Renal cortex interstitium (tissue), 15 donors: ENCODE measurements at places on chromosomes 5 and 9.

DNA sequence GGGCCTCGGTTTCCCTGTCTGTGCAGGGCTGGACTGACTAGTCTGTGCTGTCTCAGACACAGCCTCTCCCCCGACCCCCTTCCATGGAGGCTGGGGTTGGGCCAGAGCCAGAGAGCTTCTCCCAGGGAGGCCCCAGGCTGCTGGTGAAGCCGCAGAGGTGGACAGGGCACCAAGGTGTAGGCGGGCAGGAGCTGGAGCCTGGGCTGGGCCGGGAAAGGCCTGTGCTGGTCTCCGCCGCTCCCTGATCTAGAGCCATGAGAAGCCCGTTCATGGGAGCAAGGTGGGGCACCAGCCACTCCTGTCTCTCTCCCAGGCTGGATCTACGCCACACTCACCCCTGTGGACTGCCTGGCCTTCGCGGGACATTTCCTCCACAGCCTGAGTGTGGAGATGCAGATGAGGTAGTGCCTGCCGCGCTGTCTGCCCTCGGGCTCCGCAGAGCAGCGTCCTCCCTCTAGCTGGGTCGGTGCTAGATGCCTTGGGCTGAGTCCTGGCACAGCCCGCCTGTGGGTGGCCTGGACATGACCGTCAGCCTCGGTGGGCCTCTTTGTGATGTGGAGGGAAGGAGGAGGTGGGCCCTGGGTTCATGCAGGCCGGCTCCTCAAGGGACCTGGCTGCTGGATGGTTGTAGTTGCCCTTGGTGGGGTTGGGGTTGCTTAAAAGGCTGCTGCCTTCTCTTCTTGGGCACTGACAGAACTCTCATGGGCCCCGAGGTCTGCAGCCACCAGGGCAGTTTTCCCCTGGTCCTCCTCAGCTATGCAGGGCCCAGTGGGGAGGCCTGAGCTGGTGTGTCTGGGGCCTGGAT is 79.4 kb downstream of the PHF2 start:
- DNase-seq = no peak

DNA sequence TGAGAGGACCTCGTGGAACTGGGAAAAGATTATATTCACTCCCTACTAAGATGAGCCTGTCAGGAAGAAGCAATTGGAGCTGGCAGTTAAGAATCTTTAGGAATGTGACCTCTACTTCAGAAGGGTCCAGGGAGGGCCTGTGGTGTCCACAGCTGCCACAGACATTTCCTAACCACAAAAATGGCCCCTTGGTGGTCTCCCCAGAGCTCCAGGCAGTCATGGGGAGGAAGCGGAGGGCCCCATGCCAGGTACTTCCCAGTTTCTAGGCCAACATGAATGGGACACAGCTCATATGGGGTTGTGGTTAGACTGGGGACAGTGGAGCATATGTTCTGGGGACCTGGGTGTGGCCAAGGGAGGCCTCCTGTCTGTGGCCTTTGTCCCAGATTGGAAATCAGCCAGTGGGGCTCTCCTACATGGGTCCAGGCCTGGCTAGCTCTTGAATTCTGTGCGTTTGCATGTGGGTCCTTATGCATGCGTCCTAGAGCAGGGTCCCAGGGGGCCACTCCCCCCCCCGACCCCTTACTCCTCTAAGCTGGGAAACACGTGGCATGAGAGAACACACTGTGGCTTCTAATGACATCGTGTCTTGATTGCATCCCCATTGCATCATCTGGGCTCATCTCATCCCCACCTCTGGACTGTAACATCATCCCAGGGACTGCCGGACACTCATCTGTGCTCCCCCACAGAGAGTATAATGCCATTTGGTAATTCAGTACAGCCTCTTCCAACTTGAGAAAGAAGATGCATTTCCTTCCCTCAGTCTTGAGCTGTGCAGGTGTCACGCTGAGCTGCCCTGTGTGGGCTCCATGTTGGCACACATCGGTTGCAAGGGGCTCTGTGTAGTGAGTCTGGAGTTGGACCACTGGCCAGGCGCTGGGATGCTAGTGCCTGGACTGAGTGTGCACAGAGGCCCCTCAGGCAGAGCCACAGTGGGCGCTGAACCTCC is 31.3 kb downstream of the IRF1 start:
- DNase-seq = no peak

DNA sequence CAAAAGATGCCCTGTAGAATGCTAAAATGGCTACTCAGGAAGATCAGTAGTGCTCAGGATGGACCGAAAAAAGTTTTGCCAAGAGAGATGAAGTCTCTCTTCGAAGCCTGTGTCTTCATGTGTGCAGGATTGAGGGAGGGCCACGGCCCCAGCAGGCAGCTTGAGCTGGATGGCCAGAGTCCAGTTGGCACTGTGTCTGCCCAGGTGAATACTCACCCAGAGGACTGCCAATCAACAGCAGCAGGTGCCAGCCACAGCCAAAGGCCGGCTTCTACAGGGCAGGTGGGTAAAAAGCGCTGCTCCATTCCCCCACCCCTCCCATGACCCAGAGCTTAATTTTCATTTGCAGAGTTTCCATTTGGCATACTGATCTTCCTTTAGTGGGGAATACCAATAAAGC is 287.9 kb upstream of the ZNF608 start:
- no peak for DNase-seq

DNA sequence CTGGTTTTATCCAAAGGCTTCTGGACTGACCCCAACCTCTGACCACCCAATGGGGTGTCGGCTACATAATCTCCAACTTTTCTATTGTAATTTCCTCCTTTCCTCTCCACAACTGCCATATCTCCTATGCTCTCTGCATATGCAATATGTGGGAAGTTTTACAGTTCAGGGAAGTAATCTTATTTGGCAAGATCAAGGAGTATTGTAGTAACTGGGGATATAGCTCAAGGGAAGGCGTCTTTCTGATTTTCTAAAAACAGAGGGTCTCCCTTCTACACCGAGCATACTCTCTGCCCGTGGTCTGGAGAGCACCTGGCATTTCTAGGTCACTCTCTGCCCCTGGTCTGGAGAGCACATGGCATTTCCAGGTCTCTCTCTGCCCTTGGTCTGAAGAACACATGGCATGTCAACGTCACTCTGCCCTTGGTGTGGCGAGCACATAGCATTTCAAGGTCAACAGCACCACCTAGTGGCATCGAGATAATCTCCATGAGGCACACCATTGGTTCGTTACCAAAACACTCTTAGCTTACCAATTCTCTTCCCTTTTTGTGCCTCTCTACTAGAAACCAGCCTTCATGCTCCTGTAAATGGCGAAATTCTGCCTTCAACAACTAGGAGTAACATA is 616.4 kb upstream of the NUDT12 start:
- no peak for DNase-seq

GRCh38 chr5:135678640-135679268 is 100.0 kb upstream of the CXCL14 start:
- DNase-seq = no peak

- DNase-seq = no peak
Observed at GRCh38 chr9:33765411-33765810, 29.9 kb upstream of the PRSS3 start.

- no peak for DNase-seq
Observed at GRCh38 chr9:136105398-136106135, 10.5 kb upstream of the NACC2 start.

DNA sequence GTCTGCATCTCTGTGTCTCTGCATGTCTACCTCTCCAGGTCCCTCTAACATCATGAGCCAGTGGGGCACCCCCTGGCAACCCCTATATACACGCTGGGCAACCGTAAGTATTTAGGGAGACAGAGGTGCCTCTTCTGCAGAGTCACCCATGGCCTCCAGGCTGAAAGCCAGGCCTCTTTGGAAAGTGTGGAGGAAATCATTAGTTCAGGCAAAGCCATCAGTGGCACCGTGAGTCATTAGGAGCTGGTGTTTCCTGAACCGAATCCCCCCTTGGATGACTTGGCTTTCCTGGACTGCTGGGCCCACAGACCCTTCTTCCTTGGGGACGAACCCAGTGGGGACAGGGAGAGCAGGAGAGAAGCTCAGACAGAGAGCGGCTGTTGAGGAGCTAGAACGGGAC is 174.8 kb downstream of the OLFM1 start:
- DNase-seq = no peak

GRCh38 chr5:113273948-113274347 is 160.8 kb downstream of the TSSK1B start:
- DNase-seq = no peak

GRCh38 chr5:178590141-178590923 is at the start of gene COL23A1:
TSS of gene COL23A1 (minus strand) at chr5:178590393.
- DNase-seq = no peak

GRCh38 chr5:59133764-59134261 is 550.9 kb downstream of the RAB3C start:
- DNase-seq = no peak

GRCh38 chr9:112532427-112532826 is 45.8 kb downstream of the KIAA1958 start:
- no peak for DNase-seq

DNA sequence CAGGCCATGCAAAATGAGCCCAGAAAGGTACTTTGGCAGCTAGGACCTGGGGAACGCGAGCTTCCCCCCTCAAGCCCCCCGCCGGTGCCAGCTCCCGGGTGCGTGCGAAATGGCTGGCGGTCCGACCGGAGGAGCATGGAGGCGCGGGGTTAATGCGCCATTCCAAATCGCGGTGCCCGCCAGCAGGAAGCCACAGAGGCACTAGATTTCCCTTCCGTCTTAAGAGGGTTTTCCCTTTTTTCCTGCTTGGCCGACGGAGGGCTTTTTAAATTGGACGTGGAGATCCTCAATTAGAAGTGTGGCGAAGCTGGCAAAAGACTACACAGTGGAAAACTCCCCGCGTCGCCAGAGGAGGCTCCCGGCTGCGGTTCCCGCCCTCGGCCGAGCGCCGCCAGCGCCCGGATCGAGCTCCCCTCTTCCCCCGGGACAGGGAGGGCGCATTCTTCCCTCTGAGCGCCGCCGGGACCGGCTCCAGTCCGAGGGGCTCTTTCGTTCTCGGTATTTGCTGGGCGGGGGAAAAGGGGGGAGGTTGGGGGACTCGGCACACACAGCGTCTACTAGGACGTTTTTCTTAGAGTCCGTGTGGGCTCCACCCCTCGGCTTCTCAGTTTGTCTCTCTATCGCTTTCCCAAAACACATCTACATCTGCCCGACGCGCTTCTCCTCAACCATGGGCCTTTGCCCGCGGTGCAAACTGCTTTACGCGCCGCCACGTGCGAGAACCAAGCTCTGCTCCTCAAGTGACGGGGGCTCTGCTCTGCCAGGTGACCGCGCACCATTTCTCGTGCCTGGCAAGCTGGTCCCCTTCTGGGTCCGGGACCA is 3.0 kb downstream of the GDNF start:
- no peak for DNase-seq

GRCh38 chr9:101442318-101442717 is 6.7 kb upstream of the ALDOB start:
- DNase-seq = no peak

- DNase-seq = peak; percentile 55
Observed at GRCh38 chr5:74272024-74272775, 368.3 kb downstream of the ENC1 start.

DNA sequence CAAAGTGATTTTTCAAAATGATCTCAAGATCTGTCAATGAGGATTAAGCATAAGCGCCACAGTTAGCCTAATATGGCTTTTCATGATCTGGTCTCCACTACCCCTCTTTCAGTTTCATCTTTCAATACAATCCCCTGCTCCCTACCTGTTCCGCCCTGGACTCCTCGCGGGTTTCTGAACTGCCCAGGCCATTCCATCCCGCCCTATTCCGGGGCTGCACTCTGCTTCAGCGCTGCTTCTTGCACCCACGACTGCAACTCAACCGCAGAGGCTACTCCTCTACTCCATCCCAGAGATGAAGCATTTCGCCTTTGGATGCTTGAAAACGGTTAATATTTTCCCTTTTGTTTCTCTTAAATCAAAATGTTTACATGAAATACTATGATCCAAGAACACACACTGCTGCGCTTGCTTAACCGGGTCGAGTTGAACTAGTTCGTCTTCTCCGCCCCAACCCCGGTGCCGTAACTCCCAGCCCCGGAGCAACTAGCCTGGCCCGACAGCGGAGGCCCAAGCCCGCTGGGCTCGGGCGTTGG is 716 bp upstream of the OTULIN start:
- DNase-seq = no peak

- no peak for DNase-seq
Observed at GRCh38 chr9:73042155-73042554, 89.3 kb upstream of the ALDH1A1 start.

DNA sequence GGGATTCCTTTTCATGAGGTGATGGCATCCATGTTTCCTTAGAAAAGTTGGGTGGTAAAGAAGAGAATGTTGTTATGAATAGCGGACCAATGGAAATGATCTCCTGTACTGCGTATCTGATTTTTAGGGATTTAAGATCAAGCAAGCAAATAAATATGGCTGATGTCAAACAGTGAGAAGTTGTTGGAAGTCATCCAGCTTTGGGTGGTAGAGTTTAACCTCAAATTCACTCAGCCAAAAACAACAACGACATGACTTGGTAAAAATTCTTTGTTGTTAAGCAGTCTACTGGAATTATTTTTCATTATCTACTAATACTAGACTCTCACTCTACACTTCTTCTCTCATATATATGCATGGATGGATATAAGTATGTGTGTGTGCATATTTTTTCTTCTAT is 426.5 kb downstream of the CTNND2 start:
- DNase-seq = no peak

- DNase-seq = no peak
Observed at GRCh38 chr9:72721067-72721466, 199.7 kb downstream of the TMC1 start.
